Activated T-helper 1 cell treated with Interleukin-2 at 50 U/mL for 16 hours (primary cell): ENCODE measurements at places on chromosomes 5 and 9.
A peak's percentile ranks its signal among the peaks of the same experiment; 100 is the strongest.

GRCh38 chr5:35919191-35919590, 19.2 kb downstream of the CAPSL start:
- no peak for DNase-seq

DNA sequence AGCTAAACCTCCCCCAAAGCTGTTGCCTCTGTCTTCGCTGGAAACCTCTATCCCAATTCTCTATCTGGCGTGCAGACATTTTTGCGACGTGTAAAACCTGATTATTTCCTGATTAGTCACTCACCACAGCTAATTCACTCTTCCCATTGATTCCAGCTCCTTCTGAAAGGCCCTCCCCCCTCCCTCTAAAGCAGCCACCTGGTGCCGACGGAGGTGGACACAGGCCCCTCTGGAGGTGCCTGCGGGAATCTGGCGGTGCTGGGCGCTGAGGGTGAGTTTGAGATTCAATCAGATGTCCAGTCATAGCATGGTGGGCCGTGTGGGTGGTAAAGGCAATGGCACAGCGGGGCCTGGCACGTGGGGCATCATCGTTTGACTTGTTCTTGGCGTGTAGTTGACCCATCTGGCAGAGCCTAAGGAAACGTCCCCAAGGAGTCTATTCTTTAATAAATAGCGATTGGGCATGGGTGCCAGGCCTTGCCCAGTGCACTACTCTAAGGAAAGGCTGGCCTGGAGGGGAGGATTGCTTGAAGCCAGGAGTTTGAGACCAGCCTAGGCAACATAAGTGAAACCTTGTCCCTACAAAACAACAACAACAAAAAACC, 271.1 kb upstream of the MVB12B start:
- DNase-seq = no peak

DNA sequence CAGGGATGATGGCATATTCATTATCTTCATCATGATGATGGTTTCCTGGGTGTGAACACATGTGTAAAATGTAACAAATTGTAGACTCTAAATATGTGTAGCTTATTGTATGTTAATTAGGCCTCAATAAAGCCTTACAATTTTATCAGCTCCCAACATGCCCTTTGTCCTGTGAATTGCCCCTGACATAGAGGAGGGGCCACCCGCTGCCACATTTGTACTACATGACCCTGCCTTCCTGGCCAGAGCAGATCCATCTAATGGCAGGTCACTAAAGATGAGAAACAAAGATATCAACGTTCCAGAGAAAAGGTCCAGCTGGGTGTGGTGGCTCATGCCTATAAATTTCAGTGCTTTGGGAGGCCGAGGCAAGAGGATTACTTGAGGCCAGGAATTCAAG, 117.2 kb downstream of the CAAP1 start:
- DNase-seq = no peak

- no peak for DNase-seq
These were observed 9.5 kb upstream of the SFXN1 start for GRCh38 chr5:175468892-175469291.

DNA sequence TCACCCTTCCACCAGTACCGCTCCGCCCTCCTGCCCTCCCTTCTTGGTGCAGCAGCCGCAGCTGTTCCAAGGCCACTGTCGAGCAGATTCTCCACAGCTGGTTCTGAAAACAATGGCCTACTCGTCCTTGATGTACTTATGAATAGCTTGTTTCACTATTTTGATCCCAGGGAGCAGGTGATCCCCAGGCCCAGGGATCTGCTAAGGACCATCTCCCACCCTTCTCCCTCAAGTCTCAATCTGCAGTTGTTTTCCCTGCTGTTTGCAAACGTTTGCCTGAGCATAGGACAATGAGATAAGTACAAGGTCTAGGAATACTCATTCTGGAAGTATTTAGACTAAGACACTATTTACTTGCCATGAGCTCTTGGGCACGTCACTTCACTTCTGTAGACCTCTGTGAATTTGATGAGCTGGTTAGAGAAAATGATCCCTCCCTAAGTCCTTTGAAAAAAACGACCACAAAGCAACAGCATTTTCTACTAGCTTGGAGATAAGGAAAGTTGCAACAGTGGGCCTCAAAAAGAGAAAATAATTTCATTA, 1.8 kb downstream of the LURAP1L start:
- no peak for DNase-seq

DNA sequence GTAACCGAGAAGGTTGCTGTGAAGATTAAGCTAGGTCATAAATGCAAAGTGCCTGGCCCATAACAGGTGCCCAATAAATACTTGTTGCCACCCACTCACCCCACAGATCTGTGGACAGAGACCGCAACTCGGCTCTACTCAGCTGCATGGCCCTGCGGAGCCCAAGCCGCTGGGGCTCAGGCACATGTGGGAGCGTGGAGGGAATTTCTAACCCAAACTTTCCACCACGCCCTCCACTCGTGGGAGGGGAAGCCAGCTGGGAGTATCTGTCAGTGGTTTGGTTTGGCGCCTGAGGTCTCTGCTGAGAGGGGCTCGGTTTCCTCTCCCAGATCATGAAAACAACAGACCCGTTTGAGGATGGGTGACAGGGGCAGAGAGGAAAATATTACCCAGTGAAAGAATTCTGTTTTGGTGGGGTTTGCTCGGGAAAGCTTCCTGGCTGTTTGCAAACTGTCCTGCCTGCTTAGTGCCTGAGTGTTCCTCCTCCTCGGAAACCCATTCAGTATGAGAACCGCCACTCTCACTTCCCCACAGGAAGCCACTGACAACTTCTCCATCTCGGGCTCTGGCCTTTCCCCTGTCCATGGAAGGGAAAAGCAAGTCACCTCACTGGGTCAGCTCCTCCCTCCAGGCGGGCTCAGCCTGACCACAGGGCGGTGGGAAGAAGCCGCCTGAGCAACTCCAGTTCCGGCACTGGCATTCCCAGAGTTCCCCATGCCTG, 60.1 kb downstream of the RGS3 start:
- peak; percentile 23 for DNase-seq
